ENCODE measurements at places on chromosomes 2 and 18. TPM values are rescaled to one million over a fixed set of nuclear protein-coding genes. Genes with fewer than 3 reads are reported as not detected.
A peak's percentile ranks its signal among the peaks of the same experiment; 100 is the strongest.

SMAD4 gene
- 137 TPM for polyA plus RNA-seq

PJVK gene
- polyA plus RNA-seq, result 13.6 TPM

MPHOSPH10 gene
- 45.6 TPM for polyA plus RNA-seq

DNAJC5G gene
- 0.35 TPM for polyA plus RNA-seq

- no peaks in the 10 kb centered on the region for H3K36me3 ChIP-seq
- H3K4me1 ChIP-seq, result no peaks in the 10 kb centered on the region
- H3K27me3 ChIP-seq, result no peaks in the 10 kb centered on the region
- peak; percentile 38 for DNase-seq
- H3K4me3 ChIP-seq, result no peak overlapping the region
Observed at GRCh38 chr18:32424696-32425095, 46.0 kb downstream of the GAREM1 start.

DNA sequence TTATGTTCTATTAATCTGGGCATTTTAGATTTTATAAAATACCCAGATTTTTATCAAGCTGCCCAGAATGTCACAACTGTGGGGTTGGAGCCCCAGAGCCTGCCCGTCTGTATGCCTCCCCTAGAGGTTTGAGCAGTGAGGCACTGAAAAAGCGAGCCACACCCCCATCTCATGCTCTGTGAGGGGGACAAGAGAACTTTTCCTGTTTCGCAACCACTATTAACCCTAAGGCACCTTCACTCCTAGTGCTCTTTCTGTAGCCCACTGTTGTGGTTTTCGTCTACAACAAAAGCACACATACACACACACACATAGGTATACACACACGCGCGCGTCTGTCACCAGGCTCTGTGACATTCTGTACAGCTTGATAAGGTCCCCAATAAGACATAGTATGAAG, 38.0 kb downstream of the DCDC2C start:
- H3K27ac ChIP-seq, result no peak overlapping the region
- H3K4me1 ChIP-seq, result no peaks in the 10 kb centered on the region
- no peaks in the 10 kb centered on the region for H3K27me3 ChIP-seq
- no peaks in the 10 kb centered on the region for H3K36me3 ChIP-seq
- DNase-seq, result no peak

DNA sequence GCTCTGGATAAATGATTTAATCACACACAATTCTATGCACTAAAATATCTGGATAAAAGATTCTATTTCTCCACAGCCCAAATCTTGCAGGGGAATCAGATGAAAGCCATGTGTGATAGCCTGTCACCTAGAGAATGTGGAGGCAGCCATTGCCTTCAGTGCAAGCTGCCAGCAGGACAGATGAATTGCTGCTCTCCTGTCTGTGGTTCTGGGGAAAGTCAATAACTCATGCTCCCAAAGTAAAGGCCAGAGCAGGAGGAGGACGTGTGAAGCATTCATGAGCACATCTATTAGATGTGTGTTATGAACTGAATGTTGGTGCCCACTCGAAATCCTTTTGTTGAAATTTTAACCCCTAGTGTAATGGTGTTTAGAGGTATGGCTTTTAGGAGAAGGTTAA, 195.1 kb downstream of the RDH14 start:
- no peak overlapping the region for H3K4me3 ChIP-seq
- no peaks in the 10 kb centered on the region for H3K36me3 ChIP-seq
- no peak for DNase-seq
- H3K4me1 ChIP-seq, result no peaks in the 10 kb centered on the region

- H3K4me1 ChIP-seq, result peaks cover 17% of the 10 kb centered on the region
- H3K4me3 ChIP-seq, result no peak overlapping the region
- DNase-seq, result peak; percentile 27
- H3K27ac ChIP-seq, result no peak overlapping the region
Observed at GRCh38 chr2:43021791-43022509, 204.5 kb downstream of the ZFP36L2 start.

- H3K4me1 ChIP-seq, result no peaks in the 10 kb centered on the region
- no peaks in the 10 kb centered on the region for H3K27me3 ChIP-seq
- DNase-seq, result no peak
- no peak overlapping the region for H3K4me3 ChIP-seq
Observed at GRCh38 chr2:208542465-208543041, 136.0 kb downstream of the PTH2R start.

DNA sequence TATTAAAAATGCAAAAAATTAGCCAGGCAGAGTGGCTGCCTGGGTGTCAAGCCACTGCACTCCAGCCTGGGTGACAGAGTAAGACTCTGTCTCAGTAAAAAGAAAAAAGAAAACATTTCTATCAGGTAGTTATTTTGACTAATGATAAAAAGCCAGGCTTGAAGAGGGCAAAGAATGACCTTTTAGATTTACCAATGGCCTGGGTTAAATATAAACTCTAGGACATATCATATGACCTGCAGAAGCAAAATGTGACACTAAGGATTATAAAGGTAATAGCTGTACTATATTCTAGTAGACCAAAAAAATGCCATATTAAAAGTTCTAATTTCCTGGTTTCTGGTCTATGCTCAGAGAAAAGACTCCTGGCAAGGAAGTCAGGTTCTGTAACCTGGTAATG, 16.1 kb upstream of the STAMBP start:
- DNase-seq, result no peak
- no peaks in the 10 kb centered on the region for H3K36me3 ChIP-seq
- H3K27ac ChIP-seq, result no peak overlapping the region
- H3K4me1 ChIP-seq, result no peaks in the 10 kb centered on the region
- no peak overlapping the region for H3K4me3 ChIP-seq
- no peaks in the 10 kb centered on the region for H3K27me3 ChIP-seq

DNA sequence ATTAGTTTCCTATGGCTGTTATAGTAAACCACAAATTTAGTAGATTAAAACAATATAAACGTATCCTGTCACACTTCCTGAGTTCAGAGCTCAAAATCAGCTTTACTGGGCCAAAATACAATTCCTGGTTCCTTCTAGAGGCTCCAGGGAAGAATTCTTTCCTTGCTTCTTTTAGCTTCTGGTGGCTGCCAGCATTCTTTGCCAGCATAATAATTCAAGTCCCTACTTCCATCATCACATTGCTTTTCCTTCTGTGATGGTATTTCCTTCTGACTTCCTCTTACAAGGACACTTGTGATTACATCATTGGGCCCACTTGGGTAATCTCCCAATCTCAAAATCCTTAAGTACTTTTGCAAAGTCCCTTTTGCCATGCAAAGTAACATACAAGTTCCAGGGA, 40.6 kb downstream of the MOB4 start:
- H3K27me3 ChIP-seq, result no peaks in the 10 kb centered on the region
- H3K27ac ChIP-seq, result peak overlapping the region; percentile 55
- H3K4me1 ChIP-seq, result no peaks in the 10 kb centered on the region
- no peaks in the 10 kb centered on the region for H3K36me3 ChIP-seq
- DNase-seq, result no peak
- no peak overlapping the region for H3K4me3 ChIP-seq

DNA sequence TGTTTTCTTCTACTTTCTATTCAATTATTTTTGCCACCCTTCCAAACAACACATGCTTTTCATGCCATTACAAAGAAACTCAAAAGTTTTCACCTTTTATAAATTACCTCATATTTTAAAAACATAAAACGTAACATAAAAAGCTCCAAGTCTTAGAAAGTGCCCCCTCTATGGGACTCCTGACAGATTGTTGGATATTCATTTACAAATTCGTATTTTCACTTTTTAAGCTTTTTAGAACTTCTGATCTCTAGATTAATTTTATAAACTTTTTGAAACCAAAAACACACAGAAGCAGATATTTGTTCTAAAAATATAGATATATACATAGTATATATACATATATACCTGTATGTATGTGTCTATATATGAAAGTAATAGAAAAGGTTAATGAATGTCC, 1.5 kb downstream of the COL5A2 start:
- peak overlapping the region; percentile 36 for H3K4me3 ChIP-seq
- H3K36me3 ChIP-seq, result no peaks in the 10 kb centered on the region
- H3K27me3 ChIP-seq, result no peaks in the 10 kb centered on the region
- DNase-seq, result no peak

- no peak overlapping the region for H3K4me3 ChIP-seq
- H3K4me1 ChIP-seq, result no peaks in the 10 kb centered on the region
- H3K27ac ChIP-seq, result no peak overlapping the region
- H3K36me3 ChIP-seq, result no peaks in the 10 kb centered on the region
- H3K27me3 ChIP-seq, result no peaks in the 10 kb centered on the region
Observed at GRCh38 chr2:236677368-236677767, 107.7 kb downstream of the ACKR3 start.

DNA sequence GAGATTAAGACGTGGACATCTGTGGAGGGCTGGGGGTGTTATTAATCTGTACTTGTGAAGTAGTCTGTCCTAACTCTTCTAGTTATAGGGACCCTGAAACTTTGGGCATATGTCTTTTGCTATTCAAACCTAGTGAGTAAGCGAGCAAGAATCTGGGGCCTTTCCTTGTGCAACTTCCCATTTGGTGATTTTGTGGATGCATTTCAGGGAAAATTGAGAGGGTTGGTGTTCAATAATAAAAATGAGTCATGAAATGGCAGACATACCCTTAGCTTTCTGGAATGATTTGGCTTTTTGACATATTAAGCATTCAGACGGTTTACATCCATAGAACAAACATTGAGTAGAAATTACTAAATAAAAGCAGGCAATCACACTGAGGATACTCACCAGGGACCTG, 17.0 kb downstream of the COL4A4 start:
- no peaks in the 10 kb centered on the region for H3K4me1 ChIP-seq
- no peaks in the 10 kb centered on the region for H3K36me3 ChIP-seq
- H3K27me3 ChIP-seq, result no peaks in the 10 kb centered on the region
- no peak overlapping the region for H3K27ac ChIP-seq
- DNase-seq, result no peak
- no peak overlapping the region for H3K4me3 ChIP-seq

DNA sequence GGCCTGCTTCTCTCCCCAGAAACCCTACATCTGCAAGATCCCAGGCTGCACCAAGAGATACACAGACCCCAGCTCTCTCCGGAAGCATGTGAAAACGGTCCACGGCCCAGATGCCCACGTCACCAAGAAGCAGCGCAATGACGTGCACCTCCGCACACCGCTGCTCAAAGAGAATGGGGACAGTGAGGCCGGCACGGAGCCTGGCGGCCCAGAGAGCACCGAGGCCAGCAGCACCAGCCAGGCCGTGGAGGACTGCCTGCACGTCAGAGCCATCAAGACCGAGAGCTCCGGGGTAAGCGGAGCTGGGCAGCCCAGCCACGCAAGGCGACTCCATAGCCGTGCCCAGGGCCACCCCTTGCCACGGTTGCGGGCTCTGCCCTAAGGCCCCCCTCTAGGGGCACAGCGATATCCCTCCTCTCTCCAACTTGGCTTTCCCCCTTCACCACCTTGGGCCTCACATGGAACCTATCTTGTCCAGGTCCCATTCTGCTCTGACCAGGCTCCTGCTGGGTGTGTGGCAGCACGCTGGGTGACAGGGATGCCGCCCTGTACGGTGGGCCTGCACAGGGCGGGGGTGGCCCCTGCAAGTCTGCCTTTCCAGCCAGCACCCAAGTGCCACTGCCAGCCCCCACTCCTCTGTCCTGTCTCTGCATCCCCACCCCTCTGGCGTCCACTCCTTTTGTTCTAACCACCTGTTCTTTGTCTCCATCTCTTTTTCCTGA, 248.9 kb downstream of the GLI2 start:
- no peak for DNase-seq
- H3K4me3 ChIP-seq, result no peak overlapping the region
- no peaks in the 10 kb centered on the region for H3K4me1 ChIP-seq
- H3K27ac ChIP-seq, result no peak overlapping the region
- H3K36me3 ChIP-seq, result no peaks in the 10 kb centered on the region

- H3K4me3 ChIP-seq, result no peak overlapping the region
- no peaks in the 10 kb centered on the region for H3K27me3 ChIP-seq
- no peak overlapping the region for H3K27ac ChIP-seq
- no peaks in the 10 kb centered on the region for H3K4me1 ChIP-seq
- DNase-seq, result no peak
- peaks cover 97% of the 10 kb centered on the region for H3K36me3 ChIP-seq
Observed at GRCh38 chr2:69348781-69349180, 38.2 kb downstream of the GFPT1 start.

DNA sequence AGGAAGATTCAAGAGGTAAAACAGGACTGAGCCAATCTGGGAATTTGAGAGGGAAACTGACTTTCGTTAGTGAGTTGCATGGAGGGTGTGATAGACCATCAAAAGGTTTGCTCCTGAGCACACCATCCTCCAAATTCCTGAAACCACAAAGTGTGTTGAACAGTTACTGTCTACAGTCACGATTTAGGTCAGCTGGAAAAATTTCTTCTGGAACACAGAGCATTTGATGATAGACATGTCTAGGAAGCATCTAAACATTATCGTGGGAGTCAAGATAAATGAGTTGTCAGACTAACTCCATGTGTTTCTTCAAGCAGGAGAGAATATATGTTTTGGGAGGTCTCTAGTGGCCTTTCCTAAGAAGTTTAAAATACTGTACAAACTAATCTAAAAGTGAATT, 449.4 kb upstream of the SLC14A2 start:
- no peak for DNase-seq
- H3K27ac ChIP-seq, result no peak overlapping the region
- H3K4me3 ChIP-seq, result no peak overlapping the region

- no peaks in the 10 kb centered on the region for H3K4me1 ChIP-seq
- no peak overlapping the region for H3K27ac ChIP-seq
- H3K36me3 ChIP-seq, result no peaks in the 10 kb centered on the region
- no peak for DNase-seq
- no peaks in the 10 kb centered on the region for H3K27me3 ChIP-seq
- H3K4me3 ChIP-seq, result no peak overlapping the region
Observed at GRCh38 chr18:68147728-68148127, 567.2 kb downstream of the TMX3 start.

DNA sequence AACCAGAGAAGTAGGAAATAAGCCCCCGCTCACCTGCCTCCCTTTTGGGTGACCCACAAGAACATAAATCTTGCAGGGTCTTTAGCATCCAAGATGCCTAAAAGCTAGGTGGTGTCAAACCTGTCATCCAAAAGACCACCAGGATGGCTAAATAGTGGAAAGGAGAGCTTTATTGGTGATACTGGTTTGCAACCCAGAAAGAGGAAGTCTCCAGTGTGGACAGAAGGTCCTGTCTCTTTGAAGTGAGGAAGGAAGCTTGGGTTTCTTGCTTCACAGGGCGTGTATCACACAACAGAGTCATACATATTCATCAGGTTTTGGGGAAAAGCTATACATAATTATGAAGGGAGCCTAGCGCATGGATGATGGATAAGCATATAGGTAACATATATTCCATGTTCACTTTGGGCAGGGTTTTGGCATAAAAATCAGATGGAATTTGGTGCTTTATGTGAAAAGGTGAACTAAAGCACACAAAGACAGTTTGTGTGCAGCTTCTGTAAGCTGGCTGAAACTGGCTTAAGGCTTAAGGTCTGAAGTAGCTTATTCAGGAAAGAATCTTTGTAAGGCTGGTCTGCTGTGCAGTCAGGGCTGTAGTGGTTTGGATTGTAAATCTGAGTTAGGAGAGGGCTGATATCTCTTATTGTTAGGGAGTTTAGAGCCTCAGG, 102.2 kb upstream of the MSH2 start:
- no peak overlapping the region for H3K27ac ChIP-seq
- no peaks in the 10 kb centered on the region for H3K27me3 ChIP-seq
- H3K36me3 ChIP-seq, result no peaks in the 10 kb centered on the region
- H3K4me1 ChIP-seq, result peaks cover 54% of the 10 kb centered on the region

- no peaks in the 10 kb centered on the region for H3K27me3 ChIP-seq
- no peaks in the 10 kb centered on the region for H3K36me3 ChIP-seq
- no peak overlapping the region for H3K27ac ChIP-seq
- peaks cover 4% of the 10 kb centered on the region for H3K4me1 ChIP-seq
- H3K4me3 ChIP-seq, result no peak overlapping the region
Observed at GRCh38 chr18:9421901-9422327, 53.4 kb upstream of the RALBP1 start.

Measured in left lung (tissue), 14 donors.